ENCODE measurements at places on chromosomes 5 and 9.

DNA sequence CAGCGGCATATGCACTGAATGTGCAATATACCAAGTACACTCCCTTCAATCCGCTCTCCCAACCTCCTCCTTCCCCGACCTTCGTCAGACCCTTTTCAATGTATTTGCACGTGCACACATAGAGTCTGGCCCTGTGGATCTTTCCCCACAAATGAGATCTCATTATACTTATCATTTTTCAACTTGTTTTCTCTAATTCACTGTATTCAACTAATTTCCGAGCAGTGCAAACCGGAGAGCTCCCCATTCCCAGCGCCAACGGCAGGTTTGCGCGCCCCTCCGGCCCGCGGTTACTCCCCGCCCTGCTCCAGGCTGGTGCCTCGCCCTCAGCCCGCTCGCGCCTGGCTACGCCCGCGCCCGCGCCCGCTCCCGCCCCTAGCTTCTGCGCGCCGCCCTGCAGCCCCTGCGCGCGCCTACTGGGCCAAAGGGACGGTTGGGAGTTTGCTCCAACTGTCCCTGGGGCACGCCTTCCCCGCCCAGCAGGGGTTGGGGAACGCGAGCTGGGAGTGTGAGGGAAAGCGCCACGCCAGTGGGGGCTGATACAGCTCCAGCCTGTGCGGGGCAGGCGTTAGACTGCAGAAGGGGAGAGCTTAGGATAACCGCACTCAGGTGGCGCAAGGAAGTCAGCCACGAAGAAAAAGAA is 3.3 kb upstream of the CDC20B start:
- no peak for DNase-seq

- no peak for DNase-seq
Observed at GRCh38 chr9:104416470-104416869, 87.6 kb upstream of the OR13F1 start.

GRCh38 chr5:56529666-56530430 is 285.5 kb upstream of the MAP3K1 start:
- DNase-seq = no peak

- DNase-seq = no peak
Observed at GRCh38 chr9:82588301-82589180, 474.4 kb downstream of the RASEF start.

DNA sequence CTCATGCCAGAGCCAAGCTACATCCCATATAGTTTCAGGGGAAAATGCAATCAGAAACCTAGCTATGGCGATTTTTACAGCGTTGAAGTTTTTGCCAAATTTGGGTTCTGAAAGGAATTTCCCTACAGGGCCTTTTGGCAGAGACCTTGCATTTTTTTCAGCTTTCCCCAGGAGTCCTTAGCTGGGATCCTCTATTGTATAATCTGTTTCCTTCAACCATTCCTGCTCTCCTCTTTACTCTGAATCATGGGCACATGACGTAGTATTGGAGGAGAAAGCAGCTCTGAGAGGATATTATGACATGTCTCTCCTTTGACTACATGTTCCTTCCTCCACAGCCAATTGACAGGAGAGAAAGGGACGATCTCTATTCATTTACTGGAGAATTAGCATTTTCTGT is 118.5 kb upstream of the ERCC6L2 start:
- DNase-seq = no peak

- DNase-seq = no peak
Observed at GRCh38 chr5:56321236-56321881, 88.2 kb upstream of the ANKRD55 start.

GRCh38 chr5:82205005-82205404 is 73.1 kb downstream of the RPS23 start:
- no peak for DNase-seq

- peak; percentile 47 for DNase-seq
Observed at GRCh38 chr5:34959323-34959722, 30.0 kb downstream of the DNAJC21 start.

- no peak for DNase-seq
Observed at GRCh38 chr5:111756581-111757354, at the start of gene NREP. NREP (minus strand) TSS chr5:111757194; CDS start chr5:111755772, 1,422 bp downstream.

DNA sequence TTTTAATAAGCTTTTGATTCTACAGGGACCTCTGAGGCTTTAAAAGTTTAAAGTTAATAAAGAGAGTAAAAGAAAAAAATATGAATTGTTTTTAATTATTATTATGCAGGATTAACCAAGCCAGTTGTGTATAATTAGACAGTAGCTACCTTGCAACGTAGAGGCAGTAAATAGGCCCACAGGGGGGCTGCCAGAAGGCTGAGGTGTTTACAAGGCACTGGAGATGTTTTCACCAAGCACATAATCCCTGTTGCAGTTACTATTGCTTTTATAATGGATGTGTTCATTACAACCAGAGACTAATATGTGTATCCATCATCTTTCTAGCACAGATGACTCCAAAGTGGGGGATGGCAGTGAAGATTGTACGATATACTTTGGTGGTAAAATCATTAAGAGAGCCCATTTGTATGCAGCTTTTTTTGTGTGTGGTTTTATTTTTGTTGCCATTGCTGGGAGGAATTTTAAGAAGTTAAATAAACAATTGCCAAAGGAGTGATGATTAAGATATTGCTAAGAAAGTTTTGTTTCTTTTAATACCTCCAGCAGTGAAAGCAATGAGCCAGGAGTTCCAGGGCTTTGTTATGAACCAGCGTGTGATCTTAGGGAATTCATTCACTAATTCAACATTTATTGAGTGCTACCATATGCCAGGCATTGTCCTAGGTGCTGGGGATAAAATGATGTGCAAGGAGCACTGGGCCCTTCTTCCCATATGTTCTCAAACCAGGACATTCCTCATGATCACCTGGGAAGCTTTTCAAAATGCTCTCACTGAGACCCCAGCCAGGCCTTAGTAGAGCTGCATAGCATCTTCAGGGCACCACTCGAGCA is 138.7 kb upstream of the EFNA5 start:
- no peak for DNase-seq

DNA sequence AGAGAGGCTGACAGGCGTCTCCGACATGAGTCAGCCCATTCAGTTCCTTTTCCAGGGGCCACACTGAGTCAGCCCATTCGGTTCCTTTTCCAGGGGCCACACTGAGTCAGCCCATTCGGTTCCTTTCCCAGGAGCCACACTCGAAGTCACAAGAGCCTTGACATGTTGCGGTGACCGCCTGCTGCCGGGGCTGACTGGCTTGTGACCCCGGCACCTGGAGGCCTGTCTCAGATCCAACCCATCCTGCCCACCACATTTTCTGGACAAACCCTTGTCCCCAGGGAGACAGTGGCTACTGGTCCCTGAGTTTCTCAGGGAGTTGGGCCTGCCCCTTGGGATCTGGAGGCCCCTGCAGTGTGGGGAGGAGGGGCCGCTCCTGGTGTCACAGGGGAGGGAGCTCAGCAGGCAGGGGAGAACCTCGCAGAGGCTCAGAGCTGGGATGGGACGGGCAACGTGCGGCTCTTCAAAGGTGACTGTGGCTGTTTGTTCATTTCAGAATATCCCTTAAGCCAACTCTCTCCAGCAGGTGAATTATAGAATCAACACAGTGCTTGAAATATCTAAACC is 40.5 kb upstream of the LPCAT1 start:
- peak; percentile 4 for DNase-seq

GRCh38 chr9:130866474-130866965 is 30.1 kb downstream of the QRFP start:
- no peak for DNase-seq

- DNase-seq = peak; percentile 63
Observed at GRCh38 chr9:89116064-89116804, 62.4 kb downstream of the SHC3 start.

- DNase-seq = no peak
Observed at GRCh38 chr5:14864181-14864812, 7.3 kb downstream of the ANKH start.

- DNase-seq = no peak
Observed at GRCh38 chr5:118967059-118967508, 21.3 kb downstream of the DTWD2 start.

DNA sequence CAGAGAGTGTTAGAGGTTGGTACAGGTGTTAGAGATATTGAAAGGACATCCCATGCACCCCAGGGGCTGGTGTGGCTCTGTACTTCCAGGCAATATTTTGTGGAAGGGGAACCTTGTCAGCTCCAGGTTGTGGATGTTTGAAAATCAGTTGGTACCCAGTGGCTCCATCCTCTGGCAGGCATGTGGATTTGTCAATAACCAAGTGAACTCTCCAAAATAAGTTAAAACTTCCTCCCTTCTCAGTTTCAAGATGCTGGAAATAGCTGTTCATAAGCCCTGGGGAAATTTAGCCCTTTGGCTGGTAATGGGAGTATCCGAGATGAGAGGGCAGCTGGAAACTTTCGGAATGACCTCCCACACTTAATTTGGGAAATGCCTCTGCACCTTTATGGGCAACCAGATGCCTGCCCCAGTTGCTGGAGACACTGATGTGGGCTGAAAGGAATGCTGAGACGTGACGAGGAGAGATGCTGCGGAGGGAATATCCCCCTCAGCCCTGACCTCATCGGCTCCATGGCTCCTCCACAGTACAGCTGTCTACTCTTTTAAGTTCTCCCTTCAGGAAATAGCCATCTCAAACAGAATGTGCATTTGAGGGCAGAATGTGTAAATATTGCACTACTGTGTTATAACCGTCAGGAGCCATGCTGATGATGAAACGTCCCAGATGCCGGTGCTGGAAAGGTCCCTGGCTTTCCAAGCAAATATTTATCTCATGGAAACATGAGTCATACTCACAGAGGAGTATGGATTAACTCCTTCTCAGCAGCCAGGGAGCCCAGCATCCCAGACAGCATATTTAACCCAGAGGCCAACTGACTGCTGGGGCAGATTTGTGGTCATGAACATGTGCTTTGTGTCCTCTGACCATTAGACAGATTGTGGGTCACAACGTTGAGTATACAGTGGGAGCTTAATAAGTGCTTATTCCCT is 29.5 kb downstream of the TGFBI start:
- peak; percentile 98 for DNase-seq

Data from non-pigmented ciliary epithelial cell (primary cell).